ENCODE measurements at places on chromosomes 7 and 10. TPM values are rescaled to one million over a fixed set of nuclear protein-coding genes. Genes with fewer than 3 reads are reported as not detected.

Gene UTF1
- not detected for total RNA-seq

Gene ASB15
- not detected for total RNA-seq

Gene BMS1
- total RNA-seq: 11.5 TPM

DNA sequence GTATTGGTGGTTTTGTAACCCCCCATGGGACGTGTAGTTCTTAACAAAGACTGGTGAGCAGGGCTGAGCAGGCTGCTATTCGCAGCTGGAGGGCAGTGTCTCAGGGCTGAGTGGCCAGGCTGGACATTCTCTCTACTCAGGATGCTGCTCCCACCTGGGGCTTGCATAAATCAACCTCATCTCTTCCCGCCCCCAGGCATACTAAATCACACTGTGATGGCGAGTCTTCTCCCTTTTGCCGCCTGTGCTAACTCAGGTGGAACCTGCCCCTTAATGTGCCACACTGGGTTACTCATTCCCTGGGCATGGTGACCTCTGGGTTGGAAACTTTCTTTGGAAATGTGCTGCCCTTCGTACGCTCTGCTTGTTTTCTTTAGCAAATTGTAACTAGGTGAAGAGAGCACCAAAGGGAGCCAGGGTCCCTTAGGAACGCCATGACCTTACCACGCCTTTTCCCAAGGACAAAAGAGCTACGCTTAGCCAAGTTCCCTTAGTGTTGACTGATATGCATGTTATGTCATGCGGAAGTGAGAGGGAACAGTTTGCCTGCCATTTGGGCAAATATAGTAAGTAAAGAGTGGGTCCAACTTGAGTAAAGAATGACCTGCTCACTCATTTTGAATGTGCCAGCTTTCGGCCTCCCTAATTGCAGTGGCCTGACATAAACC lies 40.4 kb upstream of the COBL start:
- DNase-seq: no peak

GRCh38 chr10:71696628-71697326 lies 22.8 kb downstream of the C10orf105 start:
- DNase-seq: peak; percentile 38

- DNase-seq: no peak
Measured at GRCh38 chr10:79346012-79346340, 1.3 kb upstream of the PPIF start.

GRCh38 chr7:129401228-129401966 lies 32.8 kb upstream of the STRIP2 start:
- no peak for DNase-seq

DNA sequence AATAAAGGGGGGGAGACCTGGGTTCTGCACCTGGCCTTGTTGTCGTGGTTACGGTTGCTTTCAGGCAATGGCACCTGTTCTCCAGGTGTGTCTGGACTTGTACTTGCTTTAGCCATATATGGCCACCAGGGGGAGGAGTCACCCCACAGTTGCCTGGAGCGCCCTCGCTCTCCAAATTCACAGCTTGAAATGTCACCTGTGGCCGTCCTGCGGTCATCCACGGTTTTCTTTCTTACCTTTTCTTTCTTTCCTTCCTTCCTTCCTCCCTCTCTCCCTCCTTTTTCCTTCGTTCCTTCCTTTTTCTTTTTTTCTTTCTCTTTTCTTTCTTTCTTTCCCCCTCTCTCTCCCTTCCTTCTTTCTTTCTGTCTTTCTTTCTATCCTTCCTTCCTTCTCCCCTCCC lies 157.2 kb upstream of the ZNF92 start:
- peak; percentile 77 for DNase-seq

GRCh38 chr7:123784263-123784662 lies 35.5 kb upstream of the WASL start:
- DNase-seq: no peak

DNA sequence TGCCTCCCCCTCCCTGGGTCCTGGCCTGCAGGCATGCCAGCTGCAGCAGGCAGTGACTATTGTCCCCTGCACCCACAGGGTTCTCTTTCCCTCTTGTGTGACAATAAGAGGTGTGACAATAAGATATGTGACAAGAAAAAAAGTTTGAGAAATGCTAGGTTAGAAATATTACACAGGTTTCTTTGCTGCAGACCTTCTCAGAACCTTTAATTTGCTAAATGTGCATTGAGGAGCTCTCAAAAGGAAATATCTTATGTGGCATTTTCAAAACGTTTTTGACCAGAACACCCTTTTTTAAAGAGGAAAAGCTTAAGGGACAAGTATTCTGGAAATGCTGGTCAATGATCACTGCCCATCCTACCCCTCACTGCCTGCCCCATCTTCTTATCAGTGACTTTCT lies 117.5 kb downstream of the COL13A1 start:
- no peak for DNase-seq

DNA sequence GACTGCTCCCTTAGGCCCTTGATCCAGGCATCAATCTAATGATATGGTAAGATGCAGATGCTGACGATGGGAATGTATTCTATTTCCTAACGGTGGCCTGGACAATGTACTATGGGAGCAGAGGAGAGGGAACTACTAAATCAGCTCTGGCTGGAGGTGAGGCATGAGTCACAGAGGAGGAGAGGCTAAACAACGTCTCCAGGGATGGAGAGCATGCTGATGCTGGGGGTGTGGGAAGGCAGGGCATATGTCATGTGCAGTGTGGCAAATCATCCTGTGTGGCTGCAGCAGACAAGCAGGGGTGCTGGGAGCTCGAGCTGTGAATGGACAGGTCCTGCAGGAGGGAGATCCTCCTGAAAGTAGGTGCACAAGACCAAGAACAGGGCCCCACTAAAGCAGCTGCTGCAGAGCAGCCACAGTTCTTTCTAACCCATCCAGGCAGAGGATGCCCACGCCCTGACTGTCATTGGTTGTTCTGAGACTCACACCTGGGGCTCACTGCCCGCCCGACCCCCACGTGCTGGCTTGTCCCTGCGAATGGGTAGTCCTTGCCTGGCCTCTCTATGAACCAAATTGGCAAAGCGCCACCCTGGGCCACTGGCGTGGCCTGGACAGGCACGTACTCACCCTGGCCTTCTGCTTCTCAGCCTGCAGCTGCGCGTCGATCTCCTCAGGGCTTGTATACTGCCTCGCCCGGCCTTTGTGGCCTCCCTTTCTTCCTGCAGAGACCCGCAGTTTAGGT lies 4.0 kb downstream of the PDAP1 start:
- DNase-seq: no peak

DNA sequence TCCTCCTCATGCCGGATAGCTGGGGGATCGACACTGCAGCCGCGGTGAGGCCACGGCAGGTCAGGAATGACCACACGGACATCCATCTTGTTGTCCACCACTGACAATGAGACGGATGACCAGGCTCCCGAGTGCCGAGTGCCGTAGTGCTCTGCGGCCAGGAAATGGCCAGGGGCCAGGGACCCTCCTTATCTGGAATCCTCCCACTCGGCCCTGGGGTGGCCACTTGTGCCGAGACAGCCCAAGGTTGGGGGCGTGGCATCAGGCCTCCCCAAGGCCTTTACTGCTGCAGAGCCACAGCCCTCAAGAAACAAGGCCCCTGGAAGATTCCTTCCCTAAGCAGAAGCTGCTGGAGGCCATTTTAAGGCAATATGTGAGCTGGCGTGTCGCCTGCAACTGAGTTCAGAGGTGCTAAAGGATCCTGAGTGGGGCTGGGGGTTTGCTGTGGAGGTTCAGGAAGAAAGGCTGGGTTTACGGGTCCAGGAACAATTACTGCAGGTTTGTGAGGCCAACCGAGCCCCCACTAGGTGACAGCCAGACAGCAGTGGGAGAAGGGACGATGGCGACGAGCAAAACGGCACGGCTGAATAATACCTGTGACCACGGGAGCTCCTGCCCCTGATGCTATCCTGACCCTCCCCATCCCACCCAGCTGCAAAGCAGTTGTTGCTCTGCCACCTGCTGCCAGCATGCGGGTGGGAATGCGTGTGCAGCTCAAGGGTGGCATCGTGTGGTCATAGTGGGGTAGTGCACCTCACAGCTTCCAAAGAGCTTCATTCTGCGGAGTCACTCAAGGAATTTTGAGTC lies 31.6 kb upstream of the LEP start:
- DNase-seq: peak; percentile 84
